ENCODE measurements at places on chromosomes 3 and 15.

DNA sequence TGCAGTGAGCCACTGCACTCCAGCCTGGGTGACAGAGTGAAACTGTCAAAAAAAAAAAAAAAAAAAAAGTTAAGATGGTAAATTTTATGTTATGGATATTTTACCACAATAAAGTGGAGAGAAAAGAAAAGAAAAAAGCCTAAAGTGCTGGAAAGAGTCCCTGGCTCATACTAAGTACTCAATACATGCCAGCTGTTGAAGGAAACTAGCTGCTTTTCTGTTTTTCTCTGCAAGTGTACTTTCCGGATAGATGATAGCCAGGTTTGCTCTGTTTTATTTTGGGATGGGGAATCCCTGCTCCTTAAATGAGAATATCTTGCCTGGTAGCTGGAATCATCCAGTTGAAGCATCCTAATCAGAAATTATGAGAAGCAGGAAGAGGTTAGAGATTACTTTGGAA is 10.9 kb downstream of the EID1 start:
- no peak for DNase-seq

DNA sequence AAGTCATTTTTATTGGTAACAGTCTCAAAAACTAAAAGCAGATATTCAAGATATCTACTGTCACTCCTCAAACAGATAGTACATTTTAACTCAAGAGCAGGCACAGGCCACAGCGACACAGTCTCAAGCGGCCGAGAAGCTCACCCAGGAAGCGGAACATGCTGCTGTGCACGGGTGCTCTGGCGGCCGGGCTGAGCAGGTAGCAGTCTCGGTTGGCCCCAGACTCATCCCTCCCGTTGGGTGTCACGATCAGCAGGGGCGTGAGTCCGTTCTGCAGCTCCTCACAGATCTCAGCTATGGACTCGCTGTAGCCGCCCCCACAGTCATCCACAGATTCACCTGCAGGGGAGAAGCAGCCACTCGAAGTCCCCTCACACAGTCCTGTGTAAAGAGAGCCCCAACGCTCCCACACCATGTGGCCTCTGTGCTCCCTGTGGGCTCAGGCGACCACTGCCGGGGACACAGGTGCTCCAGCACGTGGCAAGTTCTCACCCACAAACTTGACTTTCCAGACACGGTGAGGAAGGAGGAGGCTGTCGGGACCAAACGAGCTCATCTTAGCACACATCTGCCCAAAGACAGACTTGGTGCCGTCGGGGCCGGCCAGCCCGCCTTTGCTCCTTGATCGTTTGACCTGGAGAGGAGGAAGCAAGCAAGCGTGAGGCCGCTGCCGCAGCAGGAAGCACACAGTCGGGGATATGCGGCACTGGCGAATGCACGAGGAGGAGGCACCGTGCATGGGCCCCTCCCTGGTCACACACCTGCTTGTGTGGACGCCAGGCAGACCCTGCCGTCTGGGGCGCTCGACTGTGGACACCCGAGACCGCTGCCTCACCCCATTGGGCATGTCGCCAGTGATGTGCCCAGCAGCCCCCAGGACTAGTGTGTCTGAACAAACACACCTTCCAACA is 17.7 kb upstream of the OCA2 start:
- no peak for DNase-seq

- no peak for DNase-seq
Observed at GRCh38 chr3:140290105-140290504, 355.1 kb downstream of the CLSTN2 start.

- no peak for DNase-seq
Observed at GRCh38 chr15:89338036-89338435, 3.4 kb upstream of the POLG start.

DNA sequence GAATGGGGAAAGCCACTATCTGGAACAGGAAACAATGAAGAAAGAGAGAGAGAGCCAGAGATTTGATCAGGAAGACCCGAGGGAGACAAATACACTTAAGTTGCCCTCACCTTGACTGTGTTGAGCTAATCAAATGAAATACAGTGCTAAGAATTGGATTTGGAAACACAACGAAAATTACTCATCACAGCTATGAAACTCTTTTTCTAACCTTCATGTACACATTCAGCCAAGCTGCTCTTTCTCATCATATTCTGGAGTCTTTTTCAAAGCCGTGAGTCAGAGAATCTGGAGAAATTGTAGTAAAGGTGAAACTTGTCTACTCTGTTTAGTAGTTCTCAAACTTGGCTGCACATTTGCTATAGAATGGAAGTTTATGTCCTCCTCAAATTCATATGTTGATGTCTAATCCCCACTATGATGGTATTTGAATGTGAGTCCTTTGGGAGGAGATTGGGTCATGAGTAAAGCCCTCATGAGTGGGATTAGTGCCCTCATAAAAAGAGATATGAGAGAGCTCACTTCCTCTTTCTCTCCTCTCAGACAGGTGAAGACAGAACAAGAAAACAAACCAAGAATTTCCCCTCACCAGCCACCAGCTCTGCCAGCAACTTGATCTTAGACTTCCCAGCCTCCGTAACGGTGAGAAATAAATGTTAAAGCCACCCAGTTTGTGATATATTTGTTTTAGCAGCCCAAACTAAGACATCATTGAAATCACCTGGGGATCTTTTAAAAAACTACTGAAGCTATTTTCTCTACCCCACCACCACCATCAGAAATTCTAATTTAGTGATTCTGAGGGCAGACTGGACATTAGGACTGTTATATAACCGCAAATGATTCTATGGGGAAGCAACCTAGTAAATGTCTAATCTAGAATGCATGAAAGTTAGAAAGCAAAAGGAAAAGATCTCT is 143.6 kb upstream of the GRM7 start:
- no peak for DNase-seq

GRCh38 chr3:71201939-71202338 is 381.6 kb downstream of the FOXP1 start:
- peak; percentile 48 for DNase-seq

DNA sequence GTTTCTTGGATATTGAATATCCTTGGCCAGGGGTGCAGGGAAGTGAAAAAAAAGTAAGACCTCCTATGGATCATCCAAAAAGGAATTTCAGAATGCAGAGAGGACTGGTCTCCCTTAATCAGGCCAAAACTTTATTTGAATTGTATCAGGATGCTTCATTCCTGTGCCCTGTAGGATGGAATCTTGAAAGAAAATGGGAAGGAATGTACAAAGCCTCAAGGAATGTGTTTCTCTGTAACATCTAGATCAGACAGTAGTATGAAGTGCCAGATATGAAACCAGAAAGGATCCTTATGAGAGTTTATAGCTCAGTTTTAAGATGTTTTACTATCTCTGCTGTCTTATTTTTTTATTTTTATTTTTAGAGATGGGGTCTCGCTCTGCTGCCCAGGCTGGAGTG is 6.5 kb upstream of the GSK3B start:
- DNase-seq, result no peak

DNA sequence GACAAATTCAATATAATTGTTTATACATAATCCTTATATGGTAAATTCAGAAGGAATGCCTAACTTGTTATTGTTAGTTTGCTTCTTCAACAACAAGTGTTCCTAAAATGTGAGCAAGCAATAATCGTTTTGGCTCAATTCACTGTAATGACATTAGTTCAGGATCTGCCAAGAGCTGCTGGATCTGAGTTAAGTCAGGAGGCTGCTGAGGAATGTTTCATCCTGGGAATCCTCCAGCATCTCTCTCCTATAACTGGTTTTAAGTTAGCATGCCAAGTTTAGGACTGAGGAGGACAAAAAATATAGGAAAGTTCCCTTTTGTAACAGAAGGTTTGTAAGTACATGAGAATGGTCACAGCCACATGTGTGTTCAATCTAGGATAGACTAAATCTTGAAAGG is 4.9 kb upstream of the GTF2A2 start:
- no peak for DNase-seq

DNA sequence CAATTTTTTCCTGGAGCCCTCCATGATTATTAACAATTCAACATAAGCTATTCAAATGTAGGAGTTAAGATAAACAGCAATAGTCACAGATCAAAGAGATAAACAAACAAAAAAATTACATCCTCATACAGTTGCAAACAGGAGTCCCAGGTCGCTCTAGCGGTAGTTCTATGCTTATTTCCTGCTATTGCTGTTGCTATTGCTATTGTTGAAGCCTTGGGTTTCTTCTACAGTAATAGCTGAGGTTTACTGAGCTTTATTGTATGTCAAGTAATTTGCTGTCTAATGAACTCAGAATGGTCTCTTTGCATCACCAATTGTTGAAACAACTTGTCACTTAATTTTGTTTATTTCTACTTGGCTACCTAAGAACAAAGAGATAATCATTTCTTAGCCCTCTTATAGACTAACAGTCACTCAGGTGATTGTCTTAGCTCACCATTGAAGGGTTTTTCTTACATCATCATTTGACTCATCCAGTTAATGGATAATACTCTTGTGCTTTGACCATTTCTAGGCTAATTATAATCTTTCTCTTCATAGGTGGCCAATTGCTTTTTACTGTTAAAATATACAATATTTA is 654.6 kb downstream of the MECOM start:
- no peak for DNase-seq

- DNase-seq, result no peak
Observed at GRCh38 chr3:149545049-149545448, 70.6 kb downstream of the TM4SF4 start.

DNA sequence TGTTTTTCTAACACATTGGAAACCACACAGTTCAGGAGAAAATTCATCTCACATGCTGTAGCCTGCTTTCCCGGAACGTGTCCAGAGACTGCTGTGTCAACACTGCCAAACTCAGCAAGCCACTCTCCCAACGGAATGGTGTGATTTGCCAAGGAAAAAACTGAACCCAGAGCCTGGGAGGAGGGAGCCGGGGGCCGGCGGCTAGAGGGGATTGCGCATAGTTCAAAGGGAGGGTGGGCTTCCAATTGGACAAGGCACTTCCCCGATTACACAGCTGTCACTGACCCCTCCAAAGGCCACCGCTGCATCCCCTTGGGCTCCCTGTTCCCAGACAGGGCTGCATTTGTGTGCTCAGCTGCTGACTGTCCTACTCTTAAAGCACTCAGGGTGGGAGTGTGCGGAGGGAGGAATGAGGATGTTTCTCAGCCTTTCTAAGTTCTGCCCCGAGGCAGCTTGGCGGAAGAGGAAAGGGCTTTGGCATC is 256.2 kb downstream of the ZNF621 start:
- peak; percentile 25 for DNase-seq

DNA sequence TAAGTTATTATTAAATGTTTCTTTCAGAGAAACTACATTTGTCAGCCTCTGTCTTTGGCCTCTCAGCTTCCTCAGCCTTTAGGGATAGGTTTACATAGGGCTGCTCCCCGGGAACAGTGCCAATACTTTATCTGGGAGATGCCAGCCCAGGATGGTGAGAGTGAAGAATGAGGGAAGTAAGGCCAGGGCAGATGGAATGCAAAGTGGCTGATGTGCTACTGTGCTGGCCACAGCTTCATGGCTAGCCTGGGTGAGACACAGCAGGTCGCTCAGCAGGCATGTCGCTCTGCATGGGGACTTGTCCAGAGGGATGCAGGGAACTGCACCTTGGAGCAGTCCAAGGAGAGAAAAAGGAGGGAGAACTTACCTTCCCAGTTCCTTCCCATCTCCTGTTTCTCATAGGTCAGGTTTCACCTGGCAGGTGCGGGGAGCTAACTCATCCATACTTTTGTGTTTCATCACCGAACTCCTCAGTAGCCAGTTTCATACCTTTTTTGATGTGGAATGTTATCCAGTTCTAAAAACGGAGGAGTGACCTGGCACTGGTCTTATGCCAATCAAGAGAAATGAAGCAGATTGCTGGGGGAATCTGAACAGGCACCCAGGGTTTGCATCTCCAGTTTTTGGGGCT is 30.9 kb upstream of the C15orf39 start:
- no peak for DNase-seq

Data from lung microvascular endothelial cell (primary cell).